H4 (cell line): ENCODE measurements at places on chromosomes 2 and 18. TPM values are rescaled to one million over a fixed set of nuclear protein-coding genes. Genes with fewer than 3 reads are reported as not detected.

COL6A3 gene
- 202 and 204 TPM in 2 replicates for total RNA-seq

RUFY4 gene
- total RNA-seq = not detected in 2 replicates

CCDC195 gene
- not detected in 2 replicates for total RNA-seq

DNA sequence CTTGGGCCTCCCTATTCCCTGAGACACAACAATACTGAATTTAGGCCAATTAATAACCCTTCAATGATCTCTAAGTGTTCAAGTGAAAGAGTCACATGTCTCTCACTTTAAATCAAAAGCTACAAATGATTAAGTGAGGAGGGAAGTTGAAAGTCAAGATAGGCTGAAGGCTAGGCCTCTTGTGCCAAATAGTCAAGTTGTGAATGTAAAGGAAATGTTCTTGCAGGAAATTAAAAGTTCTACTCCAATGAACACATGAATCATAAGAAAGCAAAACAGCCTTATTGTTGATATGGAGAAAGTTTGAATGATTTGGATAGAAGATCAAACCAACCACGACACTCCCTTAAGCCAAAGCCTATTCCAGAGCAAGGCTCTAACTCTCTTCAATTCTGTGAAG is 286.9 kb downstream of the MEIS1 start:
- no peak for DNase-seq

DNA sequence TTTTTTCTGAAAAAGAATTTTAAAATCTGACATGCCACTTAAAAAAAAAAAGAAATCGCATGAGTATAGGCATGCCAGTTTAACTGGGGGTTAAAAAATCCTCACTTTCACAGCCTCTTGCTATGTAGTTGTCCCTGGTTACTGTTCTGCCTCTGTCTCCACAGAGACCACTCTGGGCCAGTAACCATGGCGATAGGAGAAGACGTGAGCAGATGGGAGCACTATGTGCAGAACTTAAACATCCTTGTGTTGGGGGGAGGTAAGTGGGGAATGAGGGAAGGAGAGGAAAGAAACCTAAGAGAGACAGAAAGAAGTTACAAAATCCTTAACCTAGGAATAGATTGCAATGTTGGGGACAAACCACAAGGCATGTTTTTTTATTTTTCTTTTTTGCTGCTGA is 75.9 kb upstream of the CYRIA start:
- DNase-seq = no peak

DNA sequence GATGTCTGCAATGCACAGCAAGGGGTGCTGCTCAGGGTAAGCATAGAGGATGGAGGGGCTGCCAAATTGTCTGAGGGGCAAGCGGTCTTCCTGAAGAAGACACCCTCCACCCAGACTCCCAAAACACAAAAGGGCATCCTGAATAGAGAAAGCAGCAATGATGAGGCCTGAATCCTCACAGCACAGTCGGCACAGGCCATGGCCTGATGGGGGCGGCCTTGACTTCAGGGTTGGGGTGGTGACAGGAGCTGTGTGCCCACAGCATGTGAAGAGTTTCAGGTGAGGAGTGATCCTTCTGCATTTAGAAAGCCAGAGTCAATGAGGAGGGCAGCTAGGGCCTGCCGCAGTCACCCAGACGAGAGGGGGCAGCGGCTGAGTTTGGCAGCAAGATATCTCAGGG is 159.4 kb downstream of the GALNT14 start:
- DNase-seq = no peak

- DNase-seq = no peak
Observed at GRCh38 chr2:20423847-20424246, 23.0 kb upstream of the RHOB start.

- no peak for DNase-seq
Observed at GRCh38 chr18:43078478-43079092, 36.9 kb downstream of the RIT2 start.

- DNase-seq = peak; percentile 11
Observed at GRCh38 chr2:18046558-18047212, 168.2 kb downstream of the KCNS3 start.

DNA sequence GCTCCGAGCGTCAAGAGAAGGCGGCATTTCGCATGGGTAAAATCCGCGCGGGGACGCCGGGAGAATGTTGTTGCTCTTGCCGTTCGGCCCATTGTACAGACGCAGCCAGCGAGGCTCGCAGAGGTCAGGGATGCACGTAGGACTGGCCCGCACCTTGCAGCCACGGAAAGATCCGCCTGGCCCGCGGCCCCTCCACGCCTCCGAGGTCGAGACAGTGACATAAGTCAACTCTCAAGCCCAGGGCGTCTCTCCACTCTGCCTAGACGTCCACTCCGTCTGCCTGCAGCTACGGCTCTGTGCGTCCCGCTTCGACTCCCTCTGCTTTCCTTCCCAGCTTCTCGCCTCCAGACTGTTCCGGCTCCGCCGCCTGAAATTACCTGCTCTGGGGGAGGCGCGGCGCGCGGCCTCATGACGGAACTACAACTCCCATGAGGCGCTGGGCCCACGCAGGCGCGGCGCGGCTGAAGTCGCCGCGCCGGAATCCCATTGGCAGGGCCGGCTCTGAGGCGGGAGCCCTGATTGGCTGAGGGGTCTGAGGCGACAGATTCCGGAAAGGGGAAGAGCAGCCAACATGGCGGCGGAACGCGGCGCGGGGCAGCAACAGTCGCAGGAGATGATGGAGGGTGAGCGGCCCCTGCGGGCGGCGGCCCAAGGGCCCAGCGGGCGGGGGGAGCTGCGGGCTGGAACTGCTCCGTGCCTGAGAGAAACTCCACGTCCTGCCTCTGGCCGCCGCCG is at the start of gene PPP1R7:
Gene PPP1R7 (plus strand): TSS at position 543 of the 735 bp plus-strand sequence. CDS start 29 bp downstream, at position 572.
- peak; percentile 87 for DNase-seq

- no peak for DNase-seq
Observed at GRCh38 chr2:206273905-206274304, 558 bp upstream of the ZDBF2 start.
